ENCODE measurements at places on chromosomes 11 and 22. TPM values are rescaled to one million over a fixed set of nuclear protein-coding genes. Genes with fewer than 3 reads are reported as not detected.

The PLEKHB1 gene
- total RNA-seq: 0.49 TPM

The FKBP2 gene
- 71.5 TPM for total RNA-seq

The MYO7A gene
- 0.09 TPM for total RNA-seq

The MYRF gene
- 0.15 TPM for total RNA-seq

The FXYD6 gene
- total RNA-seq: not detected

DNA sequence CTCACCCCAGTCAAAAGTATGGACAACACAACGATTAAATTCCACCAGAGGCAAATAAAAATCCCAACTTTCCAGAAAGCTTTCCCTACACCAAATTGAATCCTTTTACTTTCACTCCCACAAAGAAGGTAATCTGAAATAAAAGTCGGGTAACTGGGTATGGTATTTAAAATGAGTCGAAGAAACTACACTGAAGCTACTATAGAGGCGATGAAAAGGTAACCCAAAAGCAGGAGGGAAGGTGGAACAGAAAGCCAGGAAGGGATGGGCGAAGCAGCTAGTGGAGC, 1.1 kb downstream of the PICALM start:
- no peak for DNase-seq
- no peaks in the 10 kb centered on the region for H3K27me3 ChIP-seq
- peaks cover 24% of the 10 kb centered on the region for H3K36me3 ChIP-seq
- peak overlapping the region; percentile 97 for H3K4me3 ChIP-seq

DNA sequence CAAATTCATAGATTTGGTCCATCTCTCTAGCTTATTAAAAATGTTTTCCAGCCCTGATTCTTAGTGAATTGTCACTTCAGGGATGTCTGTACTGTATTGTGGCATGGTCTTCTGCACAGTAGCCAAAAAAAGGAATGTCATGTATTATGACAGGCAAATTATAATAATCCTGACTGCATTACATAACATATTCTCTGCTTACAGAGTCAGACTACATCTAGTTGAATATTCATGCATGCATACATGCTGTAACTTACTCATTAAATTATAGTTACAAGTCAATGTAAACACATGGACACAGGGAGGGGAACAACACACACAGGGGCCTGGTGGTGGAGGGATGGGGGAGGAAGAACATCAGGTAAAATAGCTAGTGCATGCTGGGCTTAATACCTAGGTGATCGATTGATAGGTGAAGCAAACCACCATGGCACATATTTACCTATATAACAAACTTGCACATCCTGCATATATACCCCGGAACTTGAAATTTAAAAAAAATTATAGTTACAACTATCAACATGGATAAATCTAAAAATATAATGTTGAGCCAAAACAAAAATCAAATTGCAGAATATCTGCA, 31.5 kb upstream of the SMCO4 start:
- H3K36me3 ChIP-seq: peaks cover 8% of the 10 kb centered on the region
- DNase-seq: no peak
- no peak overlapping the region for H3K4me3 ChIP-seq
- H3K27ac ChIP-seq: no peak overlapping the region
- peaks cover 49% of the 10 kb centered on the region for H3K4me1 ChIP-seq
- no peaks in the 10 kb centered on the region for H3K27me3 ChIP-seq

- peaks cover 17% of the 10 kb centered on the region for H3K4me1 ChIP-seq
- peak; percentile 58 for DNase-seq
- H3K27ac ChIP-seq: peak overlapping the region; percentile 50
- no peak overlapping the region for H3K4me3 ChIP-seq
- H3K36me3 ChIP-seq: peaks cover 32% of the 10 kb centered on the region
Measured at GRCh38 chr11:18285841-18286240, 19.8 kb downstream of the SAA1 start.

DNA sequence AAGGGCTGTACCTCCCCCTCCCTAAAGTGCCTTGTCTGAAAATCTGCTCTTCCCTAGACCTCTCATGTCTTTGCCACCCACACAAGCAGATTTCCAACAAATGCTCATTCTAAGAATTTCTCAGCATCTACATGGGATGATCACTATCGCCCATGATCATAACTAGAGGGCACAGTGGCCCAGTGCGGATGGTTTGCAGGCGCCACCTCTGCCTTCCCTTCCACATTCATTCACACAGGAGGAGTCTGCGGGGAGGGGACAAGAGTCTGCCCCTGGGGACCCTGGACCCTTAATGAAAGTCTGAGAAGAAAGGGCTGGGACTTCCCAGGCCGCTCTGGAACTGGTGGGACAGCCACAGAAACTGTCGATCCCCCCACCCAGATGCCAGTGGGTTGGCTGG, 28.9 kb downstream of the KCTD17 start:
- H3K27ac ChIP-seq: no peak overlapping the region
- H3K27me3 ChIP-seq: peaks cover 40% of the 10 kb centered on the region
- H3K36me3 ChIP-seq: no peaks in the 10 kb centered on the region
- no peak for DNase-seq
- H3K4me1 ChIP-seq: peaks cover 15% of the 10 kb centered on the region

DNA sequence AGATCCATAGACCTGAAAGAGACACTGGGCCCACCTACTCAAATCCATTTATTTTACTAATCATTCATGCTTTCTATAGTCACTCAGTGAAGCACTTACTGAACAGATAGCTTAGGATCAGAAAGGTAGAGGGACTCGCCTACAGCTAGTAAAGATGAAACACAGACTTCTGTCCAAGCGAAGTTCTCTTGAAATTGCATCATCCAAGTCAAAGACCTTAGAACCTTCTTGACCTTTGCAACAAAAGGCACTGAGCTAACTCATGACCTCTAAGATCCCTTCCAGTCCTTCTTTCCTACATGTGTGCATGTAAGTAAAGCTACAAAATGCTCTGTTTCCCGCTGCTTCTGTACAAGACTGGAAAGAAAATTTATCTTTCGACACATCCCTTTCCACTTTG, 377.6 kb downstream of the LARGE1 start:
- no peak overlapping the region for H3K4me3 ChIP-seq
- no peak for DNase-seq
- H3K36me3 ChIP-seq: peaks cover 12% of the 10 kb centered on the region
- no peaks in the 10 kb centered on the region for H3K27me3 ChIP-seq

GRCh38 chr11:64364435-64364834, 5.5 kb downstream of the RPS6KA4 start:
- DNase-seq: no peak
- H3K36me3 ChIP-seq: peaks cover 24% of the 10 kb centered on the region
- peaks cover 2% of the 10 kb centered on the region for H3K27me3 ChIP-seq
- H3K4me3 ChIP-seq: no peak overlapping the region

DNA sequence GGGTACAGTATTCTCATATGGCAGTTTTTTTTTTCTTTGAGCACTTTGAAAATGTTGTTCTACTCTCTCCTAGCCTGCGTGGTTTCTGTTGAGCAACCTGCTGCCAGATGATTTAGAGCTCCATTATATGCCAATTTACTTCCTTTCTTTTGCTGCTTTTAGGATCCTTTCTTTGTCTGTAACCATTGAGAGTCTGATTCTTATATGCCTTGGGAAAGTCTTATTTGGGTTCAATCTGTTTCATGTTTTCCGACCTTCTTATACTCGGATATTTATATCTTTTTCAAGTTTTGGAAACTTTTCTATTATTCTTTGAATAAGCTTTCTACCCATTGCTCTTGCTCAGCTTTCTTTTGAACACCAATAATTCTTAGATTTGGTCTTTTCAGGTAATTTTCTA, 138.1 kb upstream of the RAG2 start:
- H3K4me3 ChIP-seq: no peak overlapping the region
- H3K36me3 ChIP-seq: no peaks in the 10 kb centered on the region
- H3K27me3 ChIP-seq: no peaks in the 10 kb centered on the region
- H3K4me1 ChIP-seq: no peaks in the 10 kb centered on the region
- no peak for DNase-seq
- H3K27ac ChIP-seq: no peak overlapping the region

DNA sequence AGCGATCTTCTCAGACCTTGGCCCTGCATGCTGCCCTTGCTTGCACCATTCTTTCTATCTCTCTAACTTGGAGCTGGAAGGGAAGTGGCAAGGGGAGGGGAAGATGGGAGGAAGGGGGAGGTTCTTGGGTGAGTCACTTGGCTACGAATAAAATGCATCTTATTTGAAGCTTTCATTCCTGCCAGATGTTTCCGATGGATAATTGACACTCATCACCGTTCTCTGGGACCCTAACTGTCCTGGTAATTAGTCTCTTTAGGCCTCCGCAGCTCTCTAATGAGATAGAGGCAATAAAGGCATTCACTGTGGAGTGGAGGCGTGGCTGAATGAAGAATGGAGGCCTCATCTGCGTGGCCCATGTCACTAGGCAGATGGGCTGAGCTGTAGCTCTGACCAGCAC, 960.1 kb downstream of the NTM start:
- H3K4me3 ChIP-seq: no peak overlapping the region
- DNase-seq: no peak
- H3K27me3 ChIP-seq: peaks cover 4% of the 10 kb centered on the region

- H3K4me3 ChIP-seq: no peak overlapping the region
- no peak overlapping the region for H3K27ac ChIP-seq
- H3K27me3 ChIP-seq: no peaks in the 10 kb centered on the region
- H3K4me1 ChIP-seq: peaks cover 41% of the 10 kb centered on the region
- no peak for DNase-seq
Measured at GRCh38 chr11:36388951-36389350, 92.9 kb downstream of the PRR5L start.

DNA sequence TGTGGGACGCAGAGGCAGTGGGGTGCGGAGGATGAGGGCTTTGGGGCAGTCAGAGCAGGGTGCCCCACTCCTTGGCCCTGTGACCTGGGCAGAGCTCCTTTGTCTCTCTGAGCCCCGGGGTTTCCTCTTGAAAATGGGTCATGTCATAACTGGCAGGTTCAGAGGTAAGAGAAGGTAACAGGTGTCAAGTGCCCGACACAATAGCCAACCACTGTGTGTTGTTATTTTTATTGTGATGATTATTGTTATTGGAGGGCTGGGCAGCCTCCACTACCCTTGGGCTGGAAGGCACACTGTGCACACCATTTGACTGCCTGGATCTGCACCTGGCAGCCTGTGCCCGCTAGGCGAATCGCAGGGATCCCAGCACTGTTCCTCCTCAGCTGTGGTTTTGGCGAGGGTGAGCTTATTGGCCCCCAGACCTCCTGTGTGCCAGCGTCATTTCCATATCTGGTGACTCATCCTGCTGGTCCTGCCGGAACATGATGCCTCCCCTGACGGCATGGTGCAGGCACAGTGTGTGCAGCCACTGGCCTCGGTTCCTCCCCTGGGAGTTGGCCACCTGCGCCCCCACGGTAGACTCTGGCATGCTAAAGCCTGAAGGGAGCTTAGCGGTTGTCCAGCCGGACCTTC, 15.4 kb upstream of the SOX10 start:
- peaks cover 18% of the 10 kb centered on the region for H3K27me3 ChIP-seq
- no peak overlapping the region for H3K27ac ChIP-seq

DNA sequence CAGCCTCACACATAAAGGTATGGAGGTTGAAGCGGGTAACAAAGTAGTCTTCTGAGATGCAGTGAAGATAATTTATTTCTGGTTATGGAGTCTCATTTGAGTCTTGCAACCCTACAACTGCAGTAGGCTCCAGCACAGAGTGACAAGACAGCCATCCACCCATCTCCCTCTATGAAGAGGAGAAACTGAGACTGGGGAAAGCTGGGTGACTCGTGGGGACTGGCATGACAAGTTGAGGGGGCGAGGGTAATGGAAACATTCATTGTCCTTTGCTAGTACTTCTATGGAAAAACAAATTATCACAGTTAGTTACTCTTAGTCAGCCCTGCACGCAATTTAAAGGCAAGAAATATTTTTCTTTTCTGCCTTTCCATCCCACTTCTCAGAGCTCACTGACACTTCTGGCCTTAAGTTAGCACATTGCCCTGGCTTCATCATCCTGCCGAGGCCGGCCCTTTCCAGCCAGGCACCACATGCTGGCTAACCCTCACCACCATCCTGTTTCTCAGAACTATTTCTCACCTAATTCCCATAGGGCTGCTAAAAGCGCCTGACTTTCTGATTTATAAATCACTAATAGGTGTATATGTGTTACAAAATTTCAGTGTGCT, 361.1 kb downstream of the ETS1 start:
- H3K4me1 ChIP-seq: no peaks in the 10 kb centered on the region
- H3K27me3 ChIP-seq: no peaks in the 10 kb centered on the region
- no peak for DNase-seq
- H3K36me3 ChIP-seq: no peaks in the 10 kb centered on the region
- no peak overlapping the region for H3K4me3 ChIP-seq

DNA sequence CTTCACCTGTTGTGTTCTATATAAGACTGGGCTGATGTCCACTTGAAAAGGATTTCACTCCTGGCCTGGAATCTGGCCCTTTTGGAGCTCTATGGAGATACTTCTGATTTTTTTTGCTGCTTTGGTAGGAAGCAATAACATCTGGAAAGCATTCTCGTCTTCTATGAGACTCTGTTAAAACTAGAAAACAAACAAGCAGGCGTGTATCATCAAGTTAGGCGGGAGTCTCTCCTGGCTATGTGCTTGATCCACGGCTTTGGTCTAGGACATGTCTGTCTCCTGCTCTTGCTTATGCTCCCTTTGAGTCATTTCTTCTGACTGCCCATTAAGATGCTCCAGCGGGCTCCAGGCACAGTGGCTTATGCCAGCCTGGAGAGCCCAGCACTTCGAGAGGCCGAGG, 121.4 kb upstream of the TTC12 start:
- no peak overlapping the region for H3K4me3 ChIP-seq
- H3K4me1 ChIP-seq: peaks cover 31% of the 10 kb centered on the region
- DNase-seq: no peak
- no peak overlapping the region for H3K27ac ChIP-seq
- no peaks in the 10 kb centered on the region for H3K36me3 ChIP-seq

GRCh38 chr11:34446386-34446785, 7.7 kb downstream of the CAT start:
- H3K27ac ChIP-seq: no peak overlapping the region
- peaks cover 9% of the 10 kb centered on the region for H3K4me1 ChIP-seq
- peaks cover 10% of the 10 kb centered on the region for H3K36me3 ChIP-seq

- H3K36me3 ChIP-seq: no peaks in the 10 kb centered on the region
- DNase-seq: no peak
Measured at GRCh38 chr11:63369165-63369970, at the start of gene SLC22A9. Gene SLC22A9, plus strand, starts transcription at chr11:63369785. Its CDS starts 272 bp downstream, at chr11:63370057.

- H3K4me1 ChIP-seq: peaks cover 43% of the 10 kb centered on the region
- H3K27ac ChIP-seq: peak overlapping the region; percentile 69
- H3K27me3 ChIP-seq: no peaks in the 10 kb centered on the region
- no peak for DNase-seq
- no peak overlapping the region for H3K4me3 ChIP-seq
Measured at GRCh38 chr11:97742717-97743116, 1278.0 kb upstream of the CNTN5 start.

GRCh38 chr22:23110922-23111527, 30.8 kb downstream of the RSPH14 start:
- H3K27me3 ChIP-seq: no peaks in the 10 kb centered on the region
- DNase-seq: no peak
- H3K36me3 ChIP-seq: no peaks in the 10 kb centered on the region
- no peaks in the 10 kb centered on the region for H3K4me1 ChIP-seq
- H3K27ac ChIP-seq: no peak overlapping the region

DNA sequence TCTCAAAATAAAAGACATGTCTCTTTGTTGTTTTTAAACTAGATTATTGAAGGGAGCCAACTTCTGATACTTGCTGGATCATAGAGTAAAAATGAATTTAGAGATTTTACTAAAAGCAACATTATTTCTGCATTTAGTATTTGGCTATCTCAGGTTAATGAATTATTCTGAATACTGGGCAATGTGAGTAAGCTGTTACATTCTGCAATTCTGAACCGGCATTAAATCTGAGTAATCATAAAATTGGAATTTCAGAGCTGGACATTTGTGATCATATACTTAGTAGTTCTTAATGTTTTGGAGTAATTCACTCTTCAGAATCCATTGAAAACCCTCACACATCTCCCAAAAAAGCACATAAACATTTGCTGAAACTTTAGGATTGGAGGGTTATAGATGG, 11.5 kb downstream of the POLD3 start:
- no peak overlapping the region for H3K4me3 ChIP-seq
- no peak for DNase-seq
- no peaks in the 10 kb centered on the region for H3K36me3 ChIP-seq
- H3K27ac ChIP-seq: no peak overlapping the region
- H3K4me1 ChIP-seq: peaks cover 5% of the 10 kb centered on the region
